CD4-positive, alpha-beta T cell treated with Interleukin-2 at 100 ng/mL for 4 hours (primary cell): ENCODE measurements at places on chromosomes 2 and 18.
A peak's percentile ranks its signal among the peaks of the same experiment; 100 is the strongest.

GRCh38 chr2:12083713-12084419 lies 337.4 kb downstream of the LPIN1 start:
- DNase-seq, result no peak

- peak; percentile 56 for DNase-seq
These were observed 48.0 kb upstream of the ANXA4 start for GRCh38 chr2:69693775-69694450.

DNA sequence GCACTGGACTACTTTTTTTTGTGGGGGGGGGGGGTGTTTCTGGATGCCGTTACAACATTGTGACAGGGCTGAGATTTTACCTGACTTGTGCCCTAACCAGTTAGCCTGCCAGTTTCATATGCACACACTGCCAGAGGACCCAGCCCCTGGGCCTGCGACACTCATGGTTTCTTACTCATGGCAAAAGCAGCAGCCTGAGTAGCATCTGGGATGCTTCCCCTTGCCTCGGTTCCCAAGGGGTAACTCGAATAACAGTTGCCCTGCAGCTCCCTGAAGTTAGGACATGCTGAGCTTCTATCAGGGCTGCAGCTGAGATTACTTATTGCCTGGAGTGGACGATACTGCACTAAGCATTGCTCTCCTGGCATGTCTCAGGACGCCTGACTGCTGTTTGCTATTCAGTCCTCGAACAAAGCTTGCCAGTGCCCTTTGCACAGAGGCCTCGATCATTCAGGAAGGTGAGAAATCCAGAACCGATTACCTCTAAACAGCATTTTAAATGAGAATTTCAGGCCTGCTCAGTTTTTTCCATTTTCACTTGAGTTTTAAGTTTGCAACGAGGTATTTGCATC lies 47.9 kb downstream of the TRPM8 start:
- DNase-seq, result no peak

GRCh38 chr18:47794725-47795433 lies 135.6 kb downstream of the SMAD2 start:
- DNase-seq, result no peak

- DNase-seq, result no peak
These were observed 224.4 kb downstream of the ZNF385B start for GRCh38 chr2:179636995-179637394.

GRCh38 chr2:17578466-17578928 lies 38.0 kb downstream of the VSNL1 start:
- DNase-seq, result no peak

GRCh38 chr2:168912901-168913369 lies 11.8 kb downstream of the G6PC2 start:
- no peak for DNase-seq

- DNase-seq, result no peak
These were observed 66.6 kb downstream of the STPG4 start for GRCh38 chr2:47088371-47089082.

- no peak for DNase-seq
These were observed 5.1 kb upstream of the STEAP3 start for GRCh38 chr2:119218478-119219064.

DNA sequence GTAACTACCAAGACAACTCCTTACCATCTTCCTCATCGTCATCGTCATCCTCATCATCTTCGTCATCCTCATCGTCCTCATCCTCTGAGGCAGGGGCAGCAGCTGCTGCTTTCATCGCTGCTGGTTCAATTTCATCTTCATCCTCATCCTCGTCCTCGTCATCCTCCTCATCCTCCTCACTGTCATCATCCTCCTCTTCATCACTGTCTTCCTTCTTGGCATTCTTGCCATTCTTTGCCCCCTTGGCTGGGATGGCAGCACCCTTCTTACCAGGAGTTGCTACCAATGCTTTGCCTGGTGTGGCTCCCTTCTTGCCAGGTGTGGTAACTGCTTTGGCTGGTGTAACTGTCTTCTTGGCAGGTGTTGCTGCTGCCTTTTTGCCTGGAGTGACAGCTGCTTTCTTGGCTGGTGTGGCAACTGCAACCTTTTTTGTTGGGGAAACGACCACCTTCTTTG lies 2.7 kb downstream of the NCL start:
- no peak for DNase-seq

- DNase-seq, result no peak
These were observed 14.0 kb upstream of the ST6GAL2 start for GRCh38 chr2:106899786-106900530.

DNA sequence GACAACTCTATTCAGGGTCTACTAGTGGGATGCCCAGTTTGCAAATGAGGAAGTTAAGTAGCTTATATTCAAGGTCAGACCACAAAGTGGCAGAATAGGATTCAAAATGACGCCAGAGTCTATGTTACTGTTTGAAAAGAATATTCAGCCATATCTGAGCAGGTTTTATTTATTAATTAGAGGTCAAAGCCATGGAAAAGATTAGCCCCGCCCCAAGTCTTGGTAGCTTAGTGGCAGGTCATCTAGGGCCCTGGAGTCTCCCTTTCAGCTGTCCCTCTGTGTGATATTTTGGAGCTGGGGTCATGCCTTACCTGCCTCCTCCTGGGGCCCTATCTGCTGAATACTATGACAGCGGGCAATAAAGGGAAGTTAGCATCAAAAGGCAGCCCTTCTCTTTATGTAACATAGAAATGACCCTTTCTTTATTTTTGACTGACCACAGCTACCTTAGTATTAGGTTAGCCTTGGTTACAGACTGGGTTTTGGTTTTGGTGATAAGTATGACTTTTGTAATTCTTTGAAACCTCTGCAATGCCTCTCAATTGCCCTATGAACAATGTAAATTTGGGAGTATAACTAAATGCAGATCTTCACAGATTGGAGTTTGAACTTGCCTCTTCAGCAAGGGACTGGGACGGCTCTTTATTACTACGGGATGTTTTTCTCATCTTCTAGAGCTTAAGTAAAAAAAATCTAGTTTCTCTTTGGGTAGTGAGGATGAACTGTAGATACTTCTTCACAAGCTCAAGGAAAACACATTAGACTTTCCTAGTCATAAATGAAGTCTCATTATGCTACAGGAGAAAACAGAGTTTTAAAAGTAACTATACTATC lies 153.0 kb upstream of the ITGA4 start:
- no peak for DNase-seq

- DNase-seq, result no peak
These were observed 171.8 kb downstream of the UBE2E3 start for GRCh38 chr2:181152226-181152625.
